CD4-positive, alpha-beta T cell treated with Interferon alpha-2 for 1 hour (primary cell): ENCODE measurements at places on chromosomes 6 and 20.

DNA sequence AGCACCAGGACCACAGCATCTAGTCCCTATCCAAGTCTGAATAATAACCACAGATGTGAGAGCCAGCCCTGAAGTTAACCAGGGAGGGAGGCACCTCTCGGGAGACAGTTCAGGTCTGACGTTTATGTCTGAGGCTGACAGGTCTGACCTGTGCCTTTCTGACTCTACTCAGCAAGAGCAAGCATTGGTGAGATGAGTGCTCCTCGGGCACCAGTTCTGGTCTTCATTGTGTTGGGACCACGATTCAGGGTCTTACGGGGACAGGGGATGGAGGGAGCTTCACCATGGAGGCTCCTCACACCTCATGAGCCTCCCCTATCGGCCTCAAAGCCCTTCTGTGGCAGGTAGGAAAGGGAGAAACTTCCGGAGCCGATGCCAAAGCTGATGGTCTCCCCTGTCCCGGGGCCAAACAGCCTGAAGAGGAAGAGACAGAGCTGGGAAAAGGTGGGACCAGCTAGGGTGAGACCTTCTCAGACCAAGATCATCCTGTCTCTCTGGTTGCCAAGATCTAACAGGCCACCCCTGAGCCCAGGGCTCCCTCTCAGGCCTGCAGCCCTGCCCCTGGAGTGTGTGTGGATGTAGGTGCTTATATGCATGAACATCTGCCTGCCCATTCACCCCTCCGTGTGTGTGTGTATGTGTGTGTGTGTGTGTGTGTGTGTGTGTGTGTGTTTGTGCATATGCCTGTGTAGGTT, 170.5 kb downstream of the VEGFA start:
- no peak for DNase-seq

GRCh38 chr20:57474205-57474604, 50.7 kb downstream of the CTCFL start:
- DNase-seq, result no peak

- no peak for DNase-seq
Measured at GRCh38 chr6:148389086-148389485, 46.4 kb downstream of the SASH1 start.

GRCh38 chr6:161056451-161056850, 64.9 kb downstream of the MAP3K4 start:
- DNase-seq, result no peak

- DNase-seq, result no peak
Measured at GRCh38 chr20:46634528-46634927, 16.7 kb downstream of the SLC13A3 start.

GRCh38 chr6:47118611-47119010, 76.5 kb upstream of the ADGRF1 start:
- DNase-seq, result no peak

- no peak for DNase-seq
Measured at GRCh38 chr6:147158881-147159280, 45.3 kb upstream of the STXBP5 start.

- no peak for DNase-seq
Measured at GRCh38 chr6:113315165-113315564, 542.0 kb upstream of the MARCKS start.

GRCh38 chr20:34941226-34941625, 14.4 kb downstream of the GSS start:
- DNase-seq, result no peak
